ENCODE measurements at places on chromosomes 13 and 19. TPM values are rescaled to one million over a fixed set of nuclear protein-coding genes. Genes with fewer than 3 reads are reported as not detected.

ZNF480 gene
- total RNA-seq: 2.5 TPM

- no peak for ATAC-seq
Observed at GRCh38 chr13:41694545-41695301, 237.4 kb downstream of the RGCC start.

- no peak for ATAC-seq
Observed at GRCh38 chr13:101155920-101156319, 260.4 kb downstream of the NALCN start.

MAP4K1 gene
- total RNA-seq: 310 TPM

INSL3 gene
- total RNA-seq: 7.6 TPM

DNA sequence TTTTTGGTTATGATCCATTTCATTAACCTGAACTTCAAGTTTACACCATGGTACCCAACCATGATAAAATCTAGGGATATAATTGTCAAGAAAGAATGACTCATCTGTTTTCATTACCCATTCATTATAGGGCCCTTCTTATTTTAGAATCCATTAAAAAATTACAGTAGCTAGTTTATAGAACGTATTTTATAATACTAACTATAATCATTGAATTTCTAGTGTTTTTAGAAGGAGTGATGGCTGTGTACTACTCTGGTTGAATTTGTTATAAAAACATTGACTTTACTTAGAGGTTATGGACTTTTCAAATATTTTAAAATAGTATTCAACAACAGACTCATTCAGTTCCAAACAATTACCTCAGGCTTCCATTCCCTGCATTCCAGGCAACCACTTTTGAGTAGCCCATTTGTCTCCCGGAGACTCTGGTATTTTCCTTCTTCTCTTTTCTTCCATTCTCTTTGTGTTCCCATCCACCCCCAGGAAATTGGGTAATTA is 71.9 kb upstream of the KLF12 start:
- no peak for ATAC-seq

Measured in activated T-helper 17 cell treated with anti-CD3 and anti-CD28 coated beads, Interleukin-2, amount 50 U/mL, for 72 hours (primary cell).